Osteocyte (in vitro differentiated cells): ENCODE measurements at places on chromosomes 11 and 22. TPM values are rescaled to one million over a fixed set of nuclear protein-coding genes. Genes with fewer than 3 reads are reported as not detected.

The THY1 gene
- total RNA-seq, result 11.3 and 14.0 TPM in 2 replicates

The NTM gene
- total RNA-seq, result 82.7 and 84.1 TPM in 2 replicates

The C22orf31 gene
- total RNA-seq, result not detected in 2 replicates

DNA sequence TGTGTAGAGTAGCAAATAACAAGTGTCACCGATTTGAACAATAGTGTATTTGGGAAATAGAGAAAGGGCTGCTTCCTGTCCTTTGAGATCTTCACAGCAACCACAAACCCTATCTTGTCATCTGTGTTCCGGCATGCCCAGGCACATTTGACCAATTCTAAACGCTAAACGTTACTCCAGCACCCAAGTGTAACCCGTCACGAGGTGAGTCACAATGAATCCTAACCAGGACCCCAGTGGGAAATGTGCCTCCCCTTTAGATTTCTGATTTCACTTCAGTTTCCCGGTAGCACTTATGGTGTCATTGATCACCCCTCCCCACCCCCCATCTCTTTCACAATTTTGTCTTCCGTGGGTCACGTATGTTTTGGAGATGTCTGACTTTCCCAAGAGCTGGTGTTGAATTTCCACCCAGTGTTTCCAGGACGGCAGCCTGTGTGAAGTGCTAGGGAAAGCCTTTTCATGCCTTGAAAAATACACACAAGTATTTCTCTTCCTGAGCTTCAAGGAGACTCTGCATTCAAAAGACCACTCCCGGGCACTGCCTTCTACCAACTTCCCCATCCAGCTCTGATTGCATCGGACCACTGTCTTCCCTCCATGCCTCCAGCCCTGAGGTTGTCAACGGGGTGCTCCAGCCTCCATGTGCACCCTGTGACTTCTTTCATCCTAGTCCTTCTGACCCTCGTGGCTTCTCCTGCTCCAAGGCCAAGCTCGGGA is 10.5 kb upstream of the C11orf24 start:
- DNase-seq, result no peak

GRCh38 chr11:79241205-79241851 is 199.5 kb downstream of the TENM4 start:
- DNase-seq, result no peak

The SPI1 gene
- not detected in 2 replicates for total RNA-seq

The CARD10 gene
- total RNA-seq, result 29.2 and 31.5 TPM in 2 replicates

DNA sequence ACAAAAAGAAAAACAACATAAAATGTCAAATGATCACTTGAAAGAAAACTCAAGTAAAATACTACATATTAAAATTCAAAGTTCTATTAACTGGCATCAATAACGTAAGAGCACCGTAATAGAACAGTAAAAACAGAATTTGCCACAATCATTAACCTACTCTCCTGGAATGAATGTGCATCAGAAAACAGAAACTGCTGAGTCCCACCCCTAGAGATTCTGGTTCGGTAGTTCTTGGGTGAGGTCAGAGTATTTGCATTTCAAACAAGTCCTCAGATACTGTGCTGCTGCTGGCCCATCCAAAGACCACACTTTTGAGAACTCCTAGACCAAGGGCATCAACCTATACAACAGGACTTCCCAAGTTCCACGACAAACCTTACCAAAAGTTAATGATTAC is 23.5 kb downstream of the PITPNB start:
- no peak for DNase-seq

DNA sequence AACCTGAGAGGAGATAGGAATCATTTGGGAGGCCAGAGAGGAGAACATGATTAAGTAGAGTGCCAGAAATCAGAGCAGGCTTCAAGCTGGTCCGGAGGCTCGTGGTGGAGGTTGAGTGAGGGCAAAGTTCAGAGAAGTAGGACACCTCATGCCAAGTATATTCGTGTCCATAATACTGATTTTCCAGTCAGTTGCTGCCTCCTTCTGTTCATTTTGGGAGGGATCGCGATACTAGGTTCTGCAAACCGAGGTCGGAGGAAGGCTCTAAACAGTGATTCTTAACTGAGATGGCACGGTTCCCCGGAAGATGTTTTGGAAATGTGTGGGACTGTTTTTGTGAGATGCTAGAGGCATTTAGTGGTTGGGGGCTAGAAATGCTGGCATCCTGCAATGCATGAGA is 13.6 kb upstream of the CD3E start:
- no peak for DNase-seq

DNA sequence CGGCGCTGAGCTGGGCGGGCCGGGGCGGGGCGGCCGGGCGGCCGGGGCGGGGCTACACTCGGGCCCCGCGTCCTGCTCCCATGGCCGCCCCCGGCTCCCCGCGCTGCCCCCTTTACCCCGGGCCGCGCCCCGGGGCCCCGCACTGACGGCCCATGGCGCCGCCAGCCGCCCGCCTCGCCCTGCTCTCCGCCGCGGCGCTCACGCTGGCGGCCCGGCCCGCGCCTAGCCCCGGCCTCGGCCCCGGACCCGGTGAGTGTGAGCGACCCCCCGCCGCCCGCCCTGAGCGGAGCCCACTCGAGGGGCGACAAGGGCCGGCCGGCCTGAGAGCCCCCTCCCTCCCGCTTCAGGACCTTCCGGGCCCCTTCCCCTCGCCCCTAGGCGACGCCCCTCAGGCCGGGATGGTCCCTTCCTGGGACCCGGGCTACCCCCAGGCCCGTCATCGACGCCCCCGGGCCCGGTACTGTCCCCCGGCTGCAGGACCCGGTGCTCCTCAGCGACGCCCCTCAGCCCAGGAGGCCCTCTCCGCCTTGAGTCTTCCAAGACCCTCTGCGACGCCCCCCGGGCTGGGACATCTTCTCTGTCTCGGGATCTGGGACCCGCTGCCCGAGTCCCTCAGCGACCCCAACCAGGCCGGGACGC is at the start of gene KREMEN1:
TSS of gene KREMEN1 (plus strand) at position 57 of the 639 bp plus-strand sequence. CDS start at position 153, 96 bp downstream.
- no peak for DNase-seq

DNA sequence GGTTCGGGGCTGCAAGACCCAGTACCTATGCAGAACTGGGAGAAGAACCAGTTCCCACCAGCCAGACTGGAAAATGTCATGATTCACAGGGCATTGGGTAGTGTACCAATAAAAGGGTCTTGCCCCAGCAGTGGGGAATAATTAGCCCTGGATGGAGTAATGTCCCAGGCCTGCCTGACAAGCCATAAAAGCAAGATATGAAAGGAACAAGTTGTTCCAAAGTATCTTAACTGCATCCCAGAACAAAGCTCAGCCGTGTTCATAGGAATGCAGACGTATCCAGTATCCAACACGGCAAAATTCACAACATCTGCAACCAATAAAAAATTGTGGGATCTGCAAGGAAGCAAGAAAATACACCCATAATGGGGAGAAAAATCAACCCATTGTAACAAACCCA is 47.9 kb downstream of the ASCL2 start:
- no peak for DNase-seq

The MAJIN gene
- not detected in 2 replicates for total RNA-seq
